Activated naive CD8-positive, alpha-beta T cell treated with anti-CD3 and anti-CD28 coated beads for 36 hours (primary cell): ENCODE measurements at places on chromosomes 12 and 14.

GRCh38 chr14:24315807-24316596 lies 4.7 kb downstream of the LTB4R start:
- DNase-seq, result no peak

GRCh38 chr14:38404616-38405015 lies 148.7 kb upstream of the CLEC14A start:
- no peak for DNase-seq

DNA sequence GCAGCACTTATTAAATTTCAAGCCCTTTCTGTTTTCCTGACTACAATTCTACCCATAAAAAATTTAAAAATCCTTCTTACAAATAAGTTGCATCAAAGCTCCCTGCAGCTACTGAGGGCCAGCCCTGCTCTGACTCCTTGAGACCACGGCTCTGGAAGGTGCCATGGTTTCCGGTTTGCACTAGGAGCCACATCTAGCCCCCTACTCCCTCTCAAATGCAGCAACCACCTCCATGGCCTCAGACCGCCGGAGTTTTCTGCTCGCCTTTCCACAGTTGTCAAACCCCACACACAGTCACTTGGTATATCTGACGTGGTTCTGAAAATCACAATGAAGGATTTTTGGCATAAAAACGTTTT lies 30.1 kb downstream of the P2RX4 start:
- no peak for DNase-seq

DNA sequence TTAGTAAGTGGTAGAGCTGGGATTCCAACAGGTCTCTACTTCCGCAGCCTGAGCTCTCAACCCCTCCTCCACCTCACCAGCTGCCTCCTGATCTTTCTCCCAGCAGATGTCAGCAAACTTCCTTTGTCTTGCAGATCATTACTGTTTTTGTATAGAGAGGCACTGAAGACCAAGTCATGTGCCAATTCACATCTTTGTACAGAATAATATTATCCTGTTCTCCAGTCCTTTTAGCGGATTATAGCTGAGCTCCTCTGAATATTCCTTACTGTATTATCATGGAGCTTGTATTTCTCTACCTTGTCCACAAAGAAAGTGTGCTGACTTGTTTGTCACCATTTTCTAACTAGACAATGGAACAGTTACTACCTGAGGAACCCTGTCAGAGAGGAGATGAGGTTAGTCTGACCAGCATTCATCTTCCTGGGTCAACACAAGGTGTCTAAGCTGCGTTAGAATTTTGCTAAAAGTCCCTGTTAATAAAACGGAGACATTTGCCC lies 142.3 kb upstream of the ARHGAP5 start:
- no peak for DNase-seq

- DNase-seq, result peak; percentile 86
These were observed at the start of gene OAS2 for GRCh38 chr12:112978163-112979040. OAS2 (plus strand) TSS chr12:112978519; CDS start chr12:112978609, 90 bp downstream.

GRCh38 chr12:6335451-6336078 lies 6.3 kb downstream of the TNFRSF1A start:
- peak; percentile 89 for DNase-seq

- no peak for DNase-seq
These were observed 909.9 kb downstream of the NRXN3 start for GRCh38 chr14:79080040-79080439.
